Renal cortex interstitium (tissue), 15 donors: ENCODE measurements at places on chromosomes 6 and 20.

GRCh38 chr6:134703206-134703605 is 246.7 kb downstream of the ALDH8A1 start:
- no peak for DNase-seq

DNA sequence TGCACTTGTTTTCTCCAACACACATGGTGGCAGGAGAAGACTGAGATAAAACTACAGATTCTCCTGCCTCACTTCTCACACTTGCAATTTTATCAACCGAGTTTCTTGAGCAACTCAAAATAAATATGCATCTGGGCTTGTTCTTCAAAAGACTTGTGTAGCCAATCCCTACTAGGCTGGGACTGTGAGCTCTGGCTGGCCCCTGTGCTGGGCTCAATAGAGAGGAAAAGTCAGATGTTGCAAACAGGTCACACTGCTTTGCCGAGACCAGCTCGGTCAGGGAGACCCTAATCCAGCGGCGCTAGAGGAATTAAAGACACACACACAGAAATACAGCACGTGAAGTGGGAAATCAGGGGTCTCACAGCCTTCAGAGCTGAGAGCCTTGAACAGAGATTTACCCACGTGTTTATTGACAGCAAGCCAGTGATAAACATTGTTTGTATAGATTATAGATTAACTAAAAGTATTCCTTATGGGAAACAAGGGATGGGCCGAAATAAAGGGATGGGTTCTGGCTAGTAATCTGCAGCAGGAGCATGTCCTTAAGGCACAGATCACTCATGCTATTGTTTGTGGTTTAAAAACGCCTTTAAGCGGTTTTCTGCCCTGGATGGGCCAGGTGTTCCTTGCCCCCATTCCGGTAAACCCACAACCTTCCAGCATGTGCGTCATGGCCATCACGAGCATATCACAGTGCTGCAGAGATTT is 32.7 kb downstream of the FAM50B start:
- no peak for DNase-seq

DNA sequence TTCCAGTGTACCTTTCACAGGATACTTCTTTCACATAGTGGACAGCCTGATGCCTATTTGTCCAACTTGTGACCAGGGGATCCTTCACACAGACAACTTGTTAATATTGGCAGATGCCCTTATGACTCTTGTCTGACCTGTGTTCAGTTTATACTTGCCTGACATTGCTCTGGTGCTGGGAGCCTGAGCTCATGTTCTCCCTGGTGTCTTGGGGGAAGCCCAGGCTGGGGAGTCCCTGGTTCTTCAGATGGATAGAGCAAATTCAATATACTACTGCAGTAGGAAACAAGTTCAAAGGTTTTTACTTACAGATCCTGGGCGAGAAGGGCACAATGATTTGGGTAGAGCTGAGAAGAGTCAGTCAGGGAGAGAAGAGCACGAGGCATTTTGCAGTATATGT is 76.1 kb downstream of the NKAIN2 start:
- DNase-seq, result no peak

GRCh38 chr6:53062169-53062539 is 3.0 kb upstream of the FBXO9 start:
- DNase-seq, result peak; percentile 6

DNA sequence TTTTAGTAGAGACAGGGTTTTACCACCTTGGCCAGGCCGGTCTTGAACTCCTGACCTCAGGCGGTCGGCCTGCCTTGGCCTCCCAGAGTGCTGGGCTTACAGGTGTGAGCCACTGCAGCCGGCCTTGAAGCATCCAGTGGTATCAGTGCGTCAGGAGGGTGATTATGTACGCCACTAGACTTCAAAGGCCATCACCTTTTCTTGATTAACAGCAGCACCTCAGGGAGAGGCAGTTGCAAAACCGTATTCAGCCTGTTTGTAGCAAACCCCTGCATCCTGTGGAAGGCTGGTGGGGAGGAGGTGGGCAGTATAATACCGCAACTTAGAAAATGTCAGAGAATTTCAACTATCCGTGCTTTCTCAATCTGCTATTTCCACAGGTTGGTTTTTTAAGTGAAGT is 27.3 kb upstream of the SHLD1 start:
- DNase-seq, result no peak

DNA sequence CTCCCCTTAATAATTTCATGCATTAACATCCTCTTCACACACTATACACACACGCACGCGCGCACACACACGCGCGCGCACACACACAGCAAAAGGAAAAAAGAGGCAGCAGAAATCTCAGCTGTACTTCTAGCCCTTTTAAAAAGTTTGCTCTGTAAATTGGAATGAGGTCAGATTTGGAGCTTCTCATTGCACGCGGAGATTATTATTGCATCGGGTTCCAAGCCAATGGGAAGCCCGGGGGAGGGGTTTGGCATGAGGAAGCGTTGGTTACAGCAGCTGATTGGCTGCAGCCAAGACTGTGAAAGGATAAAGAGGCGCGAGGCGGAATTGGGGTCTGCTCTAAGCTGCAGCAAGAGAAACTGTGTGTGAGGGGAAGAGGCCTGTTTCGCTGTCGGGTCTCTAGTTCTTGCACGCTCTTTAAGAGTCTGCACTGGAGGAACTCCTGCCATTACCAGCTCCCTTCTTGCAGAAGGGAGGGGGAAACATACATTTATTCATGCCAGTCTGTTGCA is at the start of gene SOX4:
Gene SOX4, plus strand, starts transcription at position 340 of the 515 bp plus-strand sequence. CDS start 784 bp downstream, outside the sequence.
- DNase-seq, result peak; percentile 99

DNA sequence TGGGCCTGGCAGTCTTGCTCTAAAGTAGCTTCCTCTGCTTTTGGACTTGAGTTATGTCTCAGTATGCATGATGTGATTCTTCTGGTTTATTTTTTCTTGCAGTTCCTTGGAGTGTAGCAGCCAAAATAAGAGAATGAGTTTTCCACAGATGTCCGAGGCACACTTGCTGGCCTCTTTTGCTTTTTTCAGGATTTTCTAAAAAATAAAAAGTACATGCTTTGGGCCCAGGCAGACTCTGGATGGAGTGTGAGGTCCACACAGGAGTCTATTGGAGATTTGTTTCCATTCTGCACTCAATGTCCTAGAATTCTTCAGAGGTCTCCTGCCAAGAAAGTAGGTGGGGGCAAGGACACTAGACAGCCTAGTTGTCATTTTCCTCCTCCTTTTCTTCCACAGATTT is 477.6 kb downstream of the EPM2A start:
- no peak for DNase-seq

DNA sequence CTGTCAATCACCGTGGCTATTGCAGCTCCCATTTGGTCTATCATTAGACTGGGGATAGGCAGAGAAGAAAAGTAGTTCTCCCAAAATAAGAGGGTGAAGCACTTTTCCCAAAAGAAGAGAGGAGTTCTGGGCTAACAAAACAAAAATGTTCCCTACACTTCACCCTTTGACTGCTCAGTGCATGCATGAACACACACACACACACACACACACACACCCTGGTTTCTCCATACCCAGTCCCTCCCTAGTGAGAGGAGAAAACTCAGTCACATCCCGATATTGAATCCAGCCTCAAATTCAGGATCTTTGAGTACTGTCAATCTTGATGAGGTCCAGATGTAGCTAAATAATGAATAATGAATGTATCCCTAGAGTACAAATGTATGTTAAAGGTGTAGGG is 4.6 kb upstream of the TBPL1 start:
- no peak for DNase-seq

GRCh38 chr6:79713701-79714322 is 82.7 kb downstream of the SH3BGRL2 start:
- peak; percentile 57 for DNase-seq

DNA sequence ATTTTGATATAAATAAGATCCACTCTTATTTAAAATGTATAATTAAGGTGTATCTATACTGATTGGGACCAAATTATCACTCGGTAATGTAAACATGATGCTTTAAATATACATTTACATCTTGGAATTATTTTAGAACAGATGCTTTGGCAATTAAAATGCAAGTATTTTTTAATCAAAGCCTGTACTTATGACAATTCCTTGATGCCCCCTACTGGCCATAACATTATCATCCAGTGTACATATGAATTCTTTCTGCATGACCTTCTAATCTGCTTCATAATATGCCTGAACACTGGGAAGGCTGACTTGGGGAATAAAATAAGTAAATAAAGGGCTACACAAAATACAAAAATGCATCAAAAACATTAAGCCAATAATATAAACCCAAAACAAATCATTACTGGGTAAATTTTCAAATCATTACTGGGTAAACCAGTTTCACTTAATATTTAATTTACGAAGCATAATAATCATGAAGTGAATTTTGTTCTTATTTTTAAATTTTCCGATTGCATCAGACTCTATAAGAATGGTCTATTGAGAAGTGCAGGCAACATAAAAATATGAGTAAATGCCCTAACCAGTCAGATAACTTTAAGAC is 65.1 kb downstream of the CGA start:
- peak; percentile 9 for DNase-seq

DNA sequence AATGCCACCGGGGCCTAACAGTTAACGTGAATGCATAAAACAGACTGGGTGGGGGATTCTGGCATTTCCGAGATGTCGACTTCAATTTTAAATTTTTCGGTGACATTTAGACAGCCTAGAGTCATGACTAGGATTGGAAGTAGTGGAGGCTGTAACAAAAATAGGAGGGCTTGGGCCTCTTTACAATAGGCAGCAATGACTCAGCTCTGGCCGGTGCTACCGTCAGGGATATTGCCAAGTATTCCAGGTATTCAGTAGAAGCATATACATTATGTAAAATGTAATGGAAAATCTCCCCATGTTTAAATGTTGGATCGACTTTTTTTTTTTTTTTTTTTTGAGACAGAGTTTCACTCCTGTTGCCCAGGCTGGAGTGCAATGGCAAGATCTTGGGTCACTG is 136.2 kb upstream of the STMND1 start:
- DNase-seq, result no peak

DNA sequence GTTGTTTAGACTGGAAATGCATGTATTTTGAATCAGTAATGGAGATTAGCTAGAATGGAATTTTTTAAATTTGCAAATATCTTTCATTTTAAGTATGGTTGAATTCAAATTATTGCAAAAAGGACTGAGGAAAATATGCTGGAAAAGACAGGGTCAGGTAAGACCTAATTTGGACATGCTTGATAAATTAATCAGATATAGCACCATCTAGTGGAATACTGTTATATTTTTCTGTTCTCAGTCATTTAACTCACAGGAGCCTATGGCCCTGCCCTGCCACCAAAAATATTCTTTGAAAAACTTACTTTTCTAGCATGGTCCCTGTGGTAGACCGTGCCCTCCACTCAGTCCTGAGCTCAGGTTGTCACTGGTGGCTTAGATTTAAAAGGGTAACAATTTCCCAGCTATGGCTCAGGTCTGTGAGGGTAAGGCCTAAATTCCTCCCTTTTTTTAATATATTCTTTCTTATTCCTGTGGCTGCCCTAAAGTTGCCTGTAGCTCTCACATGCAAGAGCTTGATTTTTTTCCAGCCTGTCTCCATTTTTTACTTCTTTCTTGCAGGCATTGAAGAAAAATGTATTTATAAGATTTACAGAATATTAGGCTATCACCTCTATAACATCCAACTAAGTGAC is 25.3 kb upstream of the KIAA1586 start:
- peak; percentile 10 for DNase-seq

DNA sequence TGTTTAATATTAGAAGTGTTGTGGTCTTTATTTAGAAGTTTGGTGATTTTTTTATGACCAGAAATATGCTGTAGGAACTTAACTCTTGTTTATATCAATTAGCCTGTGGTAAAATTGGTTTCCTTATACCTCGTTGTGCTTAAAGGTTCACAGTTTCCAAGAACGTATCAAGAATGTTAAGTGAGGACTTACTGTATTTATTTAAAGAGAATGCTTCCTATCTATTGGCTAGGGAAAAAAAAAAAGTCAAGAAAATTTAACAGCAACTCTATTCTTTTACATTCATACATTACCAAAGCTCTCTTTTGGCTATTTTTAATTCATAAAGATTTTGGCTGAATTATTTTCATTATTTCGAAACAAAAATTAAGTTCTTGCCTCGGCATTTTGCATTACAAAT is 1.6 kb downstream of the KIAA0319 start:
- no peak for DNase-seq

DNA sequence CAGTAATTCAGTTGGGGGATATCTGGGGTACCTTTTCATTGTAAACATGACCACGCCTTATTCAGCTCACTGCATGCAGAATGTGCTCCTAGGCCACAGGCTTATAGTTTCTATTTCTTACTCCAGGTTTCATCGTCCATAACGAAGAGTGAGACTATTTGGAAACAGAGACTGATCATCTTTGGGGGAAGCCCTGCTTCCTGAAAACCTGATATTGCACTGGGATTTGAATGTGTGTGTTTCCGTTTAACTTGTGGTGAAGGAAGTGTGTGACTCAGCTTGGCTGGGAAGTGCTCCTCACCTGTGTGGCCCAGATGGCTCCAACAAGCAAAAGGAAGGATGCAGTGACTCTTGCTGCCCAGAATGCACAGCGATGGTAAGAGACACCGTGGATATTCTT is 19.6 kb upstream of the LTV1 start:
- no peak for DNase-seq

DNA sequence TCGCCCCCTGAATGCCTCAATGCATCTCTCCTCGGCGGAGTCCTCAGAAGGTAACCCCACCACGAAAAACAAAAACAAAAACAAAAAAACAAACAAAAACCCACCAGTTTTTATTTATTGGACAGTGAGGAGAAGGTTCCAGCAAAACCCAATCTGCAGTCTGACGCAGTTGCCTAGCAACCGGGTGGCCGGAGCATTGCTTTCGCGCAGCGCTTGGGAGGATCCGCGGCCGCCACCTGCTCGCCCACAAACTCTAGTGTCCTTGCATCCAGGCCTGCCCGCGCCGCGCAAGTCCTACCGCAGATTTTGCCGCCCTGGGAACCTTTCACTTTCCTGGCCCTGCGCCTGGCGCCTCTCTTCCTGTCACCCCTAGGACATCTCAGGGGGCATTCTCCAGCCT is 17.6 kb downstream of the TFAP2B start:
- no peak for DNase-seq

DNA sequence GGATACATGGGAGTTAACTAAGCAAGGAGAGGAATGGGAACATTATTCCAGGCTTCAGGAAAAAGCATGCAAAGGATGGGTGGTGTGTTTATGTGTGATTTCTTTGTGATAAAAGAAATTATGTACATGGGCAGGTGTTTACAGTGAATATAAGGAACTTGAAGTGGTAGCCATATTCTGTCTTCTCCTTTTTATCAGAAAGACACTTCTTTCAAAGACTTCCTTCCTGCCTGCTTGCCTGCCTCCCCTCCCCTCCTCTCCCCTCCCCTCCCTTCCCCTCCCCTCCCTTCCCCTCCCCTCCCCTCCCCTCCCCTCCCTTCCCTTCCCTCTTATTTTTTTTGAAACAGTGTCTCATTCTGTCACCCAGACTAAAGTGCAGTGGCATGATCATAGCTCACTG is 14.4 kb downstream of the CYB5R4 start:
- no peak for DNase-seq

- no peak for DNase-seq
These were observed 5.5 kb upstream of the CD40 start for GRCh38 chr20:46112430-46113112.

GRCh38 chr6:36219081-36219480 is 22.5 kb downstream of the BRPF3 start:
- DNase-seq, result no peak

GRCh38 chr6:32271429-32271828 is 47.6 kb upstream of the NOTCH4 start:
- no peak for DNase-seq
